ENCODE measurements at places on chromosomes 6 and 20. TPM values are rescaled to one million over a fixed set of nuclear protein-coding genes. Genes with fewer than 3 reads are reported as not detected.

MATN4 gene
- polyA plus RNA-seq = 0.05 TPM

NFKBIE gene
- 2.6 TPM for polyA plus RNA-seq

RSPH3 gene
- polyA plus RNA-seq = 4.5 TPM

MYB gene
- polyA plus RNA-seq = not detected

TCP11 gene
- 0.07 TPM for polyA plus RNA-seq

RBBP8NL gene
- not detected for polyA plus RNA-seq

RBPJL gene
- polyA plus RNA-seq = not detected

DDX43 gene
- polyA plus RNA-seq = 0.16 TPM

ID1 gene
- 273 TPM for polyA plus RNA-seq

C4B gene
- 41.2 TPM for polyA plus RNA-seq

RGS17 gene
- 0.07 TPM for polyA plus RNA-seq

LTB gene
- 0.61 TPM for polyA plus RNA-seq

EYA4 gene
- polyA plus RNA-seq = 4.3 TPM

PRKN gene
- 9.6 TPM for polyA plus RNA-seq

ARFGEF2 gene
- polyA plus RNA-seq = 10.8 TPM

CABLES2 gene
- polyA plus RNA-seq = 10.9 TPM

SPATS1 gene
- not detected for polyA plus RNA-seq

KCNQ5 gene
- polyA plus RNA-seq = 0.25 TPM

C20orf141 gene
- polyA plus RNA-seq = not detected

LY6G6C gene
- polyA plus RNA-seq = 0.18 TPM

TNXB gene
- polyA plus RNA-seq = 99.0 TPM

RNF114 gene
- polyA plus RNA-seq = 42.8 TPM

INSM1 gene
- not detected for polyA plus RNA-seq

SFTA2 gene
- not detected for polyA plus RNA-seq

RBM24 gene
- 177 TPM for polyA plus RNA-seq

VWA7 gene
- 3.2 TPM for polyA plus RNA-seq

CYP21A2 gene
- 0.48 TPM for polyA plus RNA-seq

SSTR4 gene
- not detected for polyA plus RNA-seq

SNPH gene
- 5.2 TPM for polyA plus RNA-seq

CD93 gene
- 14.1 TPM for polyA plus RNA-seq

HLA-DRB5 gene
- 0.45 TPM for polyA plus RNA-seq

DZANK1 gene
- polyA plus RNA-seq = 0.79 TPM

SYCP2L gene
- 0.48 TPM for polyA plus RNA-seq

ATP6V1G2 gene
- 2.8 TPM for polyA plus RNA-seq

LY6G5C gene
- polyA plus RNA-seq = 5.0 TPM
